Iris pigment epithelial cell (primary cell): ENCODE measurements at places on chromosomes 3 and 15.

DNA sequence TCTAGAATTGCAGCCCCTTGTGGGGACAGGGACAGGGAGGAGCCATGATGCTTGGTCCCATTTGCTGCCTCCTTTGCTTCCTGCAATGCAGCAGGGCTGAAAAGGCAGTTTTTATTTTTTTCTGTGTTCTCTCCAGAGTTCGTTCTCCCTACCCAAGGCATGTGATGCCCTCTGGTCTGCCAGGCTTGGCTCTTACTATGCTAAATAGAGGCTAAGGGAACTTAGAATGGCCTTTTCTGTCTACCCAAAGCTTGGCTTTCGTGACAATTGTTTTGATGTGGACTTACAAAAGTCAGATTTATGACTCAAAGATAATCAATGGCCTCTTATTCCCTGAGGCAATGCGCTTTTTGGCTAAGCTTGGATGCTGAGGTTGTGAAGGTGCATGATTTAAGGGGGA is 293.3 kb upstream of the TBL1XR1 start:
- no peak for DNase-seq

DNA sequence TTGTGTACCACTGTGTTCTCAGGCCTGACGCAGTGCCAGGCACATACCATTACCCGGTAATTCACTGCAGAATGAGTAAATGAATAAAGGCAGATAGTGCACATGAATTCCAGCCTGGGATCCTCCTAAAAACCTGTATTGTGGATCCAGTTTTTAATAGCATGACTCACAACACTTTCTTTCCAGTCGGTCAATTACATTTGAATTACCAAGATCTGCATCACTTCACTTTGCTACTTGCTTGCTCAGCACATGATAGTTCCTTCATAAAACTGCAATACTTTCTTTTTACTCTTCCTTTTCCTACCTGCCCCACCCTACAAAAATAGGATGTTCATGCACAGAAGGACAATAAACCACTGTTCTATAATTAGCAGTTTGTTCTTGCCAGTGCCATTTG is 553.8 kb downstream of the MAGI1 start:
- DNase-seq: no peak

GRCh38 chr3:133933097-133934024 is 37.7 kb upstream of the RAB6B start:
- no peak for DNase-seq

- no peak for DNase-seq
Measured at GRCh38 chr3:10946526-10946925, 46.0 kb upstream of the SLC6A1 start.

DNA sequence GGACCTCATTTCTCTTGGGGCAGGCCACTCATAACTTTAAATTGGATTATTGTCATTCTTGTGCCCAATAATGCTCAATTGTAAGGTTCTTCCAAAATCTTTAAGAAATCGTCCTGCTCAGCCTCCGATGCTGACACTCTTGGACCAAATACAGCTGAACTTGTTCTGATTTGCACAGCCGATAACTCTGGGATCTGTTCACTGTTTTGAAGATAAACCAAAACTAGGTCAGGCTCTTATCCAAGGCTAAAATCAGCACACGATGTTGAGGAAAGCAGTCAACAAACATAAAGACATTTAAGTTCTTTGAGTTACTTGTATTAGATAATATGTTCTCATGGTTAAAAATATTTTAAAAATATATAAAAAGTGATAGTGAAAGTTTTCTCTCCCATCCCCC is 52.0 kb upstream of the NEO1 start:
- DNase-seq: no peak

GRCh38 chr15:40932156-40932555 is 3.0 kb downstream of the DLL4 start:
- no peak for DNase-seq

GRCh38 chr3:30184091-30184810 is 422.1 kb upstream of the TGFBR2 start:
- no peak for DNase-seq

DNA sequence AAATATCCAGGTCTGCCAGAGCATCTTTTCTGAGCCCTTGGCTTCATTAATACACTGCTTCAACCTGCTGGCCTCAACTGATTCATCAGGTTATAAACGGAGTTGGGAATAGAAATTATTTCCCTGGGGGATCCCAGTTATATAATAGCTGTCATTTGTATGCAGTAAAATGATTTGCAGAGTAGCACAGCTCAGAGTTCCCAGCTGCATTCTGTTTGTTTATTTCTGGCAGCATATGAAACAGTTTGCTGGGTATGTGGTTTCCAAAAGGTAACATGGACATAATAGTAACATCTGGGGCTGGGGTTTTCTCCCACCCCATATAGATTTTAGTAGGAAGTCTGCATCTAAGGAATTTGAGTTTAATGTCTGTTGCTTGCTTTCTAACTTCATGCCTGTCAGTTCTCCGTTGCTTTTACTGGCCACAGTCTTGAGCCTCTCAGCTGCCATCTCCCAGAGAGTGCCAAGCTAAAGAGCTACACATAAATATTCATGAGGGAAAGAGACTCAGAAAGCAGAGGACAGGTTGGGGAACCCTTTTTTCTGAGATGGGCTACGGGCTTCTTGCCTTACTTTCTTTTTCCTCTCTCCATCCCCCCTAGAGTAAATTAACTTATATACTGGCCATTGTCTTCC is 124.6 kb downstream of the TMEM108 start:
- no peak for DNase-seq

GRCh38 chr15:92069308-92070250 is 216.1 kb downstream of the SLCO3A1 start:
- peak; percentile 50 for DNase-seq

- DNase-seq: no peak
Measured at GRCh38 chr15:85723960-85724945, 70.5 kb downstream of the KLHL25 start.

DNA sequence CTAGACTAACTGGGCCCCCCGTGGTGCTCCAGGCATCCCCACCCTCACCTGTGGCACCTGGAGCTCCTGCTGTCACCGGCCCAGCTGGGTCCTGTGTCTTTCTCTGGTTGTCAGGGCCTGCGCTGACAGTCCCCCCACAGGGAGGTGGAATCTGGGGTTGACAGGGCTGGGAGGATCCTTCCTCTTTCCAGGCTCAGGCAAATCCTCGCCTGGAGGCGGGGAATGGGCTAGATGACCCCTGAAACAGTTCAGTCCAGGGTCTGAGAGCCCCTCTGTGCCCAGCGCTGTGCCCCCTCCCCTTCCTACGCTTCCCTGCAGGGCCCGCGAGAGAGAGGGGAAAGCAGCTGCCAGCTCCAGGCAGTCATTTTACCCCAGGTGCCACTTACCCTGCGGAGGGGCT is 50.1 kb upstream of the MCF2L2 start:
- DNase-seq: no peak

- peak; percentile 37 for DNase-seq
Measured at GRCh38 chr15:74422652-74423430, 10.9 kb downstream of the SEMA7A start.

DNA sequence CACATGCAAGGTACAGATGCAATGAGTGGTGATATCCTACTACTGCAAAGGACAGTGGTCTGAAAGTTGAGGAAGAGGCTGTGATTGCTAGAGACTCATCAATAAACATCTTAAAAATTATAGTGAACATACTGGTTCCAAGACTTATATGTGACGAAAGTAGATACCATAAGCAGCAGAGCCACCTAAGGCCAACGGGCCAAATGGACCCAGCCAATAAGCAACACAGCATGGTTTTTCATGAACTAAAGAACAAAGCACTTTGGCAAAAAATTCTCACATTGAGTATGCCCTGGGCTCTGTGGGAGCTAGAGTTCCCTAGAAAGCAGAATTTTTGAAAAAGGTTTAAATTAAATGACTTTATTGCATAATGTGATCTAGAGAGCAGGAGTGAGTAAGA is 272.1 kb downstream of the SI start:
- DNase-seq: no peak

- no peak for DNase-seq
Measured at GRCh38 chr3:135228201-135228600, 433.1 kb downstream of the EPHB1 start.

DNA sequence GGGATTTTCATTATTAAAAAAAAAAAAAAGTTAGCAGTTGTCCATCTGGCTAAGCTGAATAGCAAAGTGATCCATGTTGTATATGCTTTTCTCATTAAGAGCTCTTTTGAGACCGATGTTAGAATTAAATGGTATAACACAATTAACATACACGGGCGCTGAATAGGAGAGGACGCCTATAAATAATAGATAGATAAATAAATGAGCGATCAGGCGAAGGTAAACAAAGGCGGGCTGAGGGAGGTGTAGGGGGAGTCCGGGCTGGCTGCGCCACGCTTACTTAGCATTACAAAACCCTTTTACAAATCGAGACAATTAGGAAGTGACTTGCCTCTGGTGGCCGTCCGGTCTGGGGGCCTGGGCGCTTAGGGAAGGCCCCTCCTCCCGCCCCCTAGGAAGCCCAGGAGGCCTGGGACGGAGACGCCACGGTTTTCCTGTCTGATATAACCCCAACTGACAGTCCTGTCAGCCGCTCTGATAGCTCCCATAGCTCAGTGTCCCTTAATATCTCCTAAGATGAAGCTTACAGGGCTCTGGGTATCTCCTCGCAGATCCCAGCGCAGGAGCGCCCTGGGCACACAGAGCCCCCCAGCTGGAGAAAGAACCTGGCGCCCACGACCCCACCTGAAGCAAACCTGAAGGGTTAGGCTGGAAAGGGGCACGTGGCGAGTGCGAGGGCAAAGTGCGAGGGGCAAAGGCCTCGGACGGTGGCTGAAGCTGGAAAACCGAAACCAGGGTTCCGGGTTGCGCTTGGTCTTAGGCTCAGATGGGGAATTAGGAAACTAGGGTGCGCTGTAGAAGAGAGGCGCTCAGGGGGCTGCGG is 3.6 kb downstream of the SOX14 start:
- DNase-seq: no peak
